CD4-positive, alpha-beta T cell treated with Interferon gamma for 1 hour (primary cell): ENCODE measurements at places on chromosomes 7 and 10.

DNA sequence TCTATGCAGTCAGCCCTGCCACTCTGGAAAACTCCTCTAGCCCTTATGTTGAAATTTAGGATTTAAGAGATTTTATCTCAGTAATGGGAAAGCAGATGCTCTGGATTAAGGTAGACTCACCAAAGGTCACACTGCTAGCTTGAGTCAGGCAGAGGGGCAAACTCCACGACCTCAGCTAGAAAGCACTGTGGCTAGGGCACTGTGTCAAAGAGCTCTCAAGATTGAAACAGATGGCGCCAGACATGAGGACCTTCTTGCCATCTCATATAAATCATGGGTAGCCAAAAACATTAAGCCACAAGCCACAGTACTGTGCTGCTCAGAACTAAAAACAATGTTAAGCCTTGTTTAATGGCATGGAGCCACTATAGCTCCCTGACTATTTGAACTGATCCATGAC is 188.7 kb downstream of the DNAJC1 start:
- DNase-seq = no peak

DNA sequence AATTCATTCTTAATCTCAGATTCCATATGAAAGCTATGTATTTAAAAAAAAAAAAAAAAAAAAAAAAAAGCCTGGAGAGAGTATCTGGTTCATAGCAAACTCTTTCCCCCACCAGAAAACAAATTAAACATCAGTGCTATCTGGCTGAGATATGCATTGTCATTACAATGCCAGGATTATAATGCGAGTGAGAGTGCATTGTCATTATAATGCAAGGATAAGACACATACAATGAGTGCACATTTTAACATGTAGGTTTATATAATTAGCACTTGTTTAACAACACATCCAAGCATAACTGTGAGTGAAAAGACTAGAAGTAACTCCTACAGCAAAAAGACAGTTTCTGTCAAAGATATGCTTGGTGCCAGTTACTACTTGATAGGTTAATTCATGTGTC is 48.1 kb downstream of the ITPRID1 start:
- DNase-seq = no peak

- peak; percentile 85 for DNase-seq
Observed at GRCh38 chr7:5423976-5424748, 528 bp upstream of the TNRC18 start.

DNA sequence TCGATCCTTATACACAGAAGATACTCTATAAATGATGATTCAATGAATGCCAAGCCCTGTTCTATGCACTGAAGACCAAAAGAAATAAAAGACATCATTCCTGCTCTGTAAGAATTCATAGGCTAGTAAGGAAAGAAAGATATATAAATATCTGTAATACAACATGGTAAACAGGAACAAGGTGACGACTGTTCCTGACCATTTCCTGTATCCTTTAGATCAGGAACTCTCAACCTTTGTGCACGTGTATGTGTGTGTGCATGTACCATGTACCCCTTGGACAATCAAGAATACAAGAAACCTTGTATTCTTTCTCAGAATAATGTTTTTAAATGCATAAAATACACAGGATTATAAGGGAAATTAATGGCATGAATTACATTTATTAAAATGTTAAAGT is 7.3 kb upstream of the HK1 start:
- DNase-seq = no peak

DNA sequence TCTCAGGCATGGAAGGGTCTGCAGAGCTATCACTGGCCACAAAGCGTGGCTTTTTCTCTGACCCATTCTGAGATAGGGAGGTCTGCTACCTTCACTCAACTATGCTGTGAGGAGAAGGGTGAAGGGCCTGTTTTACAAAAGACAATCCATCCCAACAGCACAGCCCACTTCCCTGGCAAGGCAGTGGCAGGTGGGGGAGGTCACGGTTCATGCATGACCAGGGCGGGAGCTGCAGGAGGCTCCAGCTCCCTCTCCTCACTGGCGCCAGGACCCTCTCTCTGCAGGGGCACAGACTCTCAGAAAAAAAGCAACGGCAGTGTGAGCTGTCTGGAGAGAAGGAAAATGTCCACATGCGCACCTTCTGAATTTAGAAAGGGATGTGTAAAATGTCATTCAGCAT is 28.5 kb downstream of the GRB10 start:
- DNase-seq = no peak

- no peak for DNase-seq
Observed at GRCh38 chr10:106930751-106931150, 233.8 kb downstream of the SORCS1 start.

DNA sequence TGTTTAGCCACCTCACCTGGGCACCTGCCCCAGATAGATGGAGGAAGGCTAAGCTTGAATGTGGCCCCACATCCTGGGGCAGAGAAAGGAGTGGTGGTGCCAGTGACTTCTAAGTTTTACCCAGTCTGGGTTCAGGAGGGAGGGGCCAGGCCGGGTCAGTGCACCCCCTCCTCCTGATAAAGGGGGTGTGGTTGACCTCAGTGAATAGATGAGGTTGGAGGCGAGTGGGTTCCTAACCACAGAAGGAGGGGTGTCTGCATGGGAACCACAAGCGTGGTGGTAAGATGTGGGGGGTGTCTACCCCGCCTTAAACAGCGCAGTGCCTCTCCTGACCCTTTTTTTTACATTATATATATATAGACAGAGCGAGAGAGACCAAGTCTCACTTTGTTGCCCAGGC is 105.3 kb upstream of the KCTD7 start:
- no peak for DNase-seq

GRCh38 chr10:130054021-130054420 is 56.6 kb downstream of the C10orf143 start:
- DNase-seq = no peak

DNA sequence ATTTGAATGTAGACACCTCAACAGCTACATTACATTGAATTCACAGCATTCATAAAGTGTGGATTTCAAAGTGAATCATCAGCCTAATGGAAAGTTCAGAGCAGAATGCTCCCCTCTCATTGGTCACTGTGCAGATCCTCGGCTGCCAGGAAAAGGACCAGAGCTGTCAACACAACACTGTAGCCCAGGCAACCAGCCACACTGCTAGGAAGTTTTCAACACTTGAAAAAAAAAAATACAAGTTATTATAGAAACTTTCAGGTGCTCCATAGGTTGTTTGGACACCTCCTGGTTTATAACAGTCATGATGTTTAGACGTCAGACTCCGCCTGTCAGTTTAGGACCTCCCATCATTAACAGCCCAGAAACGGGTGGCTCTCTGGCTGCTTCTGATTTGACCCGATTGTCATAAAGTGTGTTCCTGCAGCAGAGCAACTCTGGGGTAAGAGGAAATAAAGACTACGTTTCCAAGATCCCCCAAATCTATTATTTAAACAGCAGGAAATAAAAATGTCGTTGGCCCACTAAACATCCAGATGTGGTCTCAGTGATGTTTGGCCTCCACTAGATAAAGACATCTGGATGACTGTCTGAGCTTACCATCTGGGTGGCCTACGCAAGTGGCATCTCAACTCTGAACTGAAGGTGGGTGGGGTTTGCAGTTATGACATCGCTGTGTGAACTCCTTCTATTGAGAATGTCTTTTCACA is 117.4 kb downstream of the CABCOCO1 start:
- DNase-seq = peak; percentile 8

- DNase-seq = no peak
Observed at GRCh38 chr7:34603711-34604444, 54.1 kb upstream of the NPSR1 start.

- no peak for DNase-seq
Observed at GRCh38 chr7:97015756-97016380, 8.8 kb downstream of the DLX5 start.

DNA sequence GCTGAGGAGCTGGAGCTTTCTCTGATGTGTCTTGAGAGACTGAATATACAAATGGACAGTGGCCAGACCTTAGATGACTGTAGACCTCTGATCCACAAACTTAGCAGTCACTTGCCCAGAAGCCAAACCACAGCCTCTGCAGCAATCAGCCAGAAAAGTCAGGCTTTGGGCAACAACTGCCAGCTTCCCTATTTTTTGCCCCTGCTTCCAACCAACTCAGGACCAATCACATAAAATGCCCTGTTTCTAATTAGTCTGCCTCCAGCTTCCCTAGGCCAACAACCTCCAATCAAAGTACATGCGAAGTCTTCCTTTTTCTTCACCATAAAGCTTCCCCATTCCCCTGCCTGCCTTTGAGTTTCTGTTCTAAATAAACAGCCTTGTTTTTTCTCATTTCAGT is 37.8 kb upstream of the CACUL1 start:
- DNase-seq = peak; percentile 63

DNA sequence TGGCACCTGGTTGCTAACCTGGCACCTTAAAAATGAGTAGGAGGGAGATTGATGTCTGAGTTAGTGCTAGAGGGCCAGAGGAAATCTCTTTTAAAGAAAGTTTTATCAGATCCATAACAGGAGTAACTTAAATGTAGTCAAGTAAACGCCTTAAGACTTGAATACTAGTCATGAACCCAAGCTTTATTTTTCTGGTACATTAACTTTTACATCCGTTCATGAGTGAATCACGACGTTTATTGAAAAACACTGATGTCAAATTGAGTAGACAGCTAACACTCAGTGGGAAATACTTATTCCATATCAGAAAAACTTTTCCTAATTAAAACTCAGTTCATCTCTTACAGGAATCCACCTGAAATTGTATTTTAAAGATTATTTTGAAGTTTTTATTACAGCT is 6.9 kb upstream of the LAMB1 start:
- no peak for DNase-seq

DNA sequence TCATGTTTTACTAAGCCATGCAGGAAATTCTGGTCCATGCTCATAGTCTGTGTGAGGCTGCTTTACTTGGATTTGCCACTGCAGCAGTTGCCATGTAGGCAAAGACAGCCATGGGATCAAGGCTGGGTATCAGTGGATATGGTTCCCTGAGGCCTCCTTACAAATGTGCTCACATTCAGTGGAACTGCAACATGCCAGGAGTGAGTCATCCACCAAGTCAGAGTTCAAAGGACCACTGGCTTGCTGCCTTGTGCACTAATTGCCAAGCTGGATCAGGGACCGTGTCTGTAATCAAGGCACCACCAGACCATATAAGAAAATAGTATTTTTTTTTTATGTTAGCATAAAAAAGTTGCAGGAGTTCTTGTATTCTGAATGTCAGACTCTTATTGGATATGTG is 101.0 kb downstream of the CDCA7L start:
- no peak for DNase-seq

DNA sequence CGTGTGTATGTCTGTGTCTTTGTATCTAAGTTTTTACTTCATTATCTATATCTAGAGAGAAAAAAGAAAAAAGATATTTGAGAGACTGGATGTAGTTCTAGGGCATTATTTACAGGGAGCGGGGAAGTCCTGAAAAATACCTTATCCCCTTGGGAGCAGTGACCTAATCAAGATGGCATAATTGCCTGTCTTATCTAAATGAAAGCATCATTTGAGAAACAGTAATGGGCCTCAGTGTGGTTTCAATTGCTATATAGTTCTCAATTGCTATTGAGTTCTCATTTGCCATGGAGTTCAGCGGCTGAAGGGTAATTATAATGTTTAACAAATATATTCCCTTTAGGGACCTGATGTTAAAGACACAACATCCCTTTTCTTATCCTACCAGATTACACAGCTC is 216.5 kb downstream of the PLXNA4 start:
- DNase-seq = no peak

DNA sequence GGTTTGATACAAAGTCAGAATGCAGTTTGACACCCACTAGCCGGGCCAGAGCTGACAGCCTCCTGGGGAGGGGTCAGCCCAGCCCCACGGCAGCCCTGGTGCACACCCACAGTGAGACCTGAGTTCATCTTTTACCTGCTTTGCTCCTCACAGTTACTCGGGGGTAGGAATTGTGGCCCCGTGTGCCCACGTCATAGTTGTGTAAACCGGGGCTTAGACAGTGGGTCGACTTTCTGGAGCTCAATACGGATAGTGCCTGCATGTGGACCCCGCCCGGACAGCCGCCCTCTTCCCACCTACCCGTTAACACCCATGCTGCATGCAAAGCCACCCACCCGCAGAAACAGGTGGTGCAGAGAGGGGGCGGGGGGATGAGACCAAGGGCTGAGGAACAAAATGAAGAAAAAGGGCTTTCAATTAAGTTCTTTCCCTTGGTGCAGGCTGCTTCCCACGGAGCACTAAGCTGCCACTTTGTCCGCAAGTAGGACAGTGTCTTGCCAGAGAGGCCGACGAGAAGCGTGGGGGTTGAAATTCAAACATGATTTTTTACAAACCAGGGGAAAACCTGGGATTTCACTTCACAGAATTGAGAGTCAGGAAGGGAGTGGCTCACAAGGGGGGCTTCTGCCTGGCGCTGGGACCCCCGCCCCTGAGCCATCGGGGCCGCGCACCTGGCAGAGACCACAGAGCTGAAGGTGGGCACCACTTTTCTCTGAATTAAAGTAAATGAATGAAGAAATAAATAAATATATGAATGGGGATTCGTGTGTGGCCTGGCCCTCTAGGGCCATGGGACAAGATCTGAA is 24.6 kb upstream of the FOXL3 start:
- DNase-seq = no peak

- no peak for DNase-seq
Observed at GRCh38 chr7:65477326-65477725, 103.7 kb downstream of the ZNF92 start.

DNA sequence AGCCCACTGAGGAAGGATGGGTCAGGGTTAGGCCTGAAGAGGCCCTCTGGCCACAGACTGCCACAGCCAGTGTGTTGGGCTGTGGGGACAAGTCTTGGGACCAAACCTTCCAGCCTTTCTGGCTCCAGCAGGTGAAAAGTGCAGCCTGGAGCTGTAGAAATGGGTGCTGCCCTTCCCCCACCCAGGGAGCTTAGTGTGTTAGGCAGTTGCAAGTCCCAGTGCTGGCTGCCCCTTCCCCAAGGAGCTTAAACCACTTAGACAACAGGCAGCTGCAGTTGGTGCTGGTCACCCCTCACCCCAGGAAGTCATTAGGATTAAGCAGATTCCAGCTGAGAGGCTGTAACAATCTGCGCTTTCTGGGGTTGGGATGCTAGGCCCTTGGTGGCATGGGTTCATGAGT is 563.3 kb downstream of the NRG3 start:
- DNase-seq = no peak

DNA sequence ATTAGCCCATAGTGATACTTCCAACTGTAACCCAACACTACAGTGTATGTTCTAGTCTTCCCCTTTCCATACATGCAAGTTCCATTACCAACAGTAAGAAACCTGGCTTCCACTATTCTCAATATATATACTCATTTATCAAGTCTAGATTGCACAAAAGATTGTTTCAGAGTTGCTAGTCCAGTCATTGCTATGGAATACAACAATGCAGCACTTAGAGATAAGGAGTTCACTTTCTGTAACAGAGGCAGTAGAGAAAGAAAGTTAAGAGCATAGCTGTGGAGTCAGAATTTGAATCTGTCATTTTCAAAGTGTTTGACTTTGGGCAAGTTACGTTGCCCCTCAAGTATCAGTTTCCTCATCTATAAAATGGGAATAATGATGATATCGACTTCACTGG is 90.1 kb downstream of the RTKN2 start:
- no peak for DNase-seq

DNA sequence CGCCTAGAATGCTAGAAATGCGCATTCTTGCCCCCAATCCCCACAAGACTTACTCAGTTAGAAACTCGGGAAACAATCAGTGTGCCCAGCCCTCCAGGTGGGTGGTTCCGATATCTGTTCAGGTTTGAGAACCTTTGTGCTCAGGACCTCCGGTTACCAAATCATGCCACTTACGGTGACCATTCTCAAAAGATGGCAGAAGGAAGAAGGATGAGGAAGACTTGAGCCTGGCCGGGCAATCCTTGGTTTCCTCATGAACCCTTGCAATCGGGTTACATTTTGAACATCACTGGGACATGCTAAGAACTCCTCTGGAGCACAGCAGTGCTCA is 52.1 kb downstream of the RBM17 start:
- DNase-seq = no peak

GRCh38 chr10:110395350-110396283 is 90.9 kb upstream of the SMNDC1 start:
- DNase-seq = no peak
